Hematopoietic multipotent progenitor cell (in vitro differentiated cells): ENCODE measurements at places on chromosomes 13 and 19. TPM values are rescaled to one million over a fixed set of nuclear protein-coding genes. Genes with fewer than 3 reads are reported as not detected.

- DNase-seq, result no peak
Measured at GRCh38 chr19:15299568-15300409, 32.5 kb downstream of the BRD4 start.

DNA sequence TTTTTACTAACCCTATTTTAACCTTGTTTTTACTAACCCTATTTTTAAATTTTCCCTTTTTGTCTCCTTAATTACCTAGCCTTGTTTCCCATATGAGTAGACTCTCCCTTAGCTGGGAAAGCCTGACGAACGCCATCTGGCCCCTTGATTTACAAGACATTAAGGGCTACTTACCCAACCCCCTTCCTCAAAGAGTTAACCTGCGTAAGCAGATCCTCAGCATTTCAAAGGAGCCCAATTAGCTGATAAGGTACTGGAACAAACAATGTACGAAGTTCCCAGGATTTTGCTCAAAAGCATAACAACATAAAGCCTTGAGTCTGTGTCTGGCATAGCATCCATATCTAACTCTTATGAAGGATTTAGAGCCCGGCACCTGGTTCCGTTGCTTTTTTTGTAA, 4.7 kb upstream of the MVB12A start:
- no peak for DNase-seq

DNA sequence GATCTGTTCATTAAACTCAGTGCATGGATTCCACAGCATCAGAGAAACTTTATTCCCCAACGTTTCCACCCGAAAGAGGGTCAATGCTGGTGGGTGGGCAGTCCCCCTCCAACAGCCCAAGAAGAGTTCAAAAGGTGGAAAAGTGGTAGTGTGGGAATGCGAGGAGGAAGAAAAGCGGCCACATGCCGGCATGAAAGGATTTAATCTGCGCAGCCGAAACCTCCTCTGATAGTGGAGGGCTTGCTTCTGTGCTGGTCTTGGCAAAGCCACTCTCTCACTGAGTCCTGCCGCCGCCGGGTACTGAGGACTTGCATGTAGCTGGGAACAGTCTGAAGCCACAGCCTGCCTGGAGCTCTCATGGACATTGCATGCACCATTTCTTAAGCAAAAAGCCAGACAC, 136.2 kb upstream of the ZNF536 start:
- no peak for DNase-seq

DNA sequence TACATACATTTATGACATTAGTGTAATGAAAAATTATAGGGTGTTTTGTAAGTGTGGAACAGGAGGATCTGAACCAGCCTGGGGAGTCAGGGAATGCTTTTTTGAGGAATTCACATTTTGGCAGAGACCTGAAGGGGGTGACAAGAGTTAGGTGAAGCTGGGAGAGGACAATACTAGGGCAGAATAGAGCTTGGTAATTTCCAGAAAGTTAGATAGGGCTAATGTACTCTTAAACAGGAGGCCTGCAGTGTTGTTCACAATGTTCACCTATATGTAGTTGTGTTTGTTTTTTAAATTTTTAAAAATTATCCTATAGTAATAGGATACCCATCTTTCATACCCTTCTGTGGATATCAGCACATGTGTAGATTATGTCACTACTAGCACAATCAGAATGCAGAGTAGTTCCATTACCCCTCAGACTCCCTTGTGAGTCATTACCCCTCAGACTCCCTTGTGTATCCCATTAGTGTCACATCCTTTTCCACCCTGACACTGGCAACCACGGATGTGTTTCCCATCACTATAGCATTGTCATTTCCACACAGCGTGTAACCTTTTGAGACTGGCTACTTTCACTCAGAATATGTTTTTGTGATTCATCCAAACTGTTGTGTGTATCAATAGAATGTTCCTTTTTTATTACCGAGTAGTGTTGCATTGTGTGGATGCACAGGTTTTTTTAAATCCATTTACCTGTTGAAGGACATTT, 43.1 kb downstream of the PCCA start:
- no peak for DNase-seq

DNA sequence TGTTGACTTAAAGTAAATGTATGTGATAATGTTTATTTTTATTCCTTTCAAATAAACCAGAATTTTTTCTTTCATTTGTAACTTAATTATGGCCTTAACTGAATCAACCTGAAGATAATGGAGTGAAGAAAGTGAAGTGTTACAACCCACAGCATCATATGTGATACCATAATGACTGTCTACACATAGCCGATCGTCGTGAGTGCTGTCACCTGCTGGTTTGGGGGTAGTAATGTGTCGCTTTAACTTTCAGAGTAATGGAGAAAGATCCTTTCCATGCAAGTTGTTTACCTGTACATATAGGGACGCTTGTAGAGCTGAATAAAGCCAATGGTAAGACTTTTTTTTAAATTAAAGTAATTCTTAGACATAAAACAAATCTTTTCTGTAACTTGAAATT, 9.9 kb downstream of the CDC16 start:
- no peak for DNase-seq

DNA sequence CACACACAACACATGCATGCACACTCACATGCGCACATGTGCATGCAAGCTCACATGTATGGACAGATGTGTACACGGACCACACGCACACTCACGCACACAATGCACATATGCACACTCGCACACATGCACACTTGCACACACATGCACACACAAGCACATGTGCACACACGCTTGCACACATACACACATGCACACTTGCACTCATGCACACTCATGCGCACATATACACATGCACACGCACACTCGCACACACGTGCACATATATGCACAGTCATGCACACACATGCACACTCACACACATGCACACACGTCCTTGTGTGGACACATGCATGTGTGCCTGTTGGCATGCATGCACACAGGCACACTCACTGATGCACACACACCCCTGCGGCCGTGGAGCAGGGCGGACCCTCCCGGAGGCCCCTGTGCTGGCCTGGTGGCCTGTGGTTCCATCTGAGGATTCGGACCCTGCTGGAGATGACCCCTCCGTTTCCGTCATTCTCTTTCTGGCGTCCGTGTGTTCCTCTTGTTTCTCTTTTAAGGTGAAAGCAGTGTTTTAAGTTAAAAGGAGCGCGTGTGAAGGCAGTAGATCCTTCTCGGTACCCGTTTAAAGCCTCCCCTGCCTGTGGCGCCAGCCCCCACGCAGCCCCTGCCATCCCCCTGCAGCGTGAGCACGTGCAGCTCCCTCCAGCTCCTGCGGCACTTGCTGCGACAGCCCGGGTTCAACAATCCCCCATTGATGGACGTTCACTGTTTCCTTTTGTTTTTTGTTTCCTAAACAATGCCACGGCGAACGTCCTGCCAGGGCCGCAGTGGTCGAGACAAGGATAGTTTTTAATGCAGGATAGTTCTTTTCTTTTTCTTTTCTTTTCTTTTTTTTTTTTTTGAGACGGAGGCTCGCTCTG, 5.6 kb downstream of the NDUFS7 start:
- DNase-seq, result no peak

Gene FCHO1
- total RNA-seq, result 41.7 TPM

- DNase-seq, result no peak
Measured at GRCh38 chr13:24104723-24105122, 55.8 kb upstream of the SPATA13 start.

DNA sequence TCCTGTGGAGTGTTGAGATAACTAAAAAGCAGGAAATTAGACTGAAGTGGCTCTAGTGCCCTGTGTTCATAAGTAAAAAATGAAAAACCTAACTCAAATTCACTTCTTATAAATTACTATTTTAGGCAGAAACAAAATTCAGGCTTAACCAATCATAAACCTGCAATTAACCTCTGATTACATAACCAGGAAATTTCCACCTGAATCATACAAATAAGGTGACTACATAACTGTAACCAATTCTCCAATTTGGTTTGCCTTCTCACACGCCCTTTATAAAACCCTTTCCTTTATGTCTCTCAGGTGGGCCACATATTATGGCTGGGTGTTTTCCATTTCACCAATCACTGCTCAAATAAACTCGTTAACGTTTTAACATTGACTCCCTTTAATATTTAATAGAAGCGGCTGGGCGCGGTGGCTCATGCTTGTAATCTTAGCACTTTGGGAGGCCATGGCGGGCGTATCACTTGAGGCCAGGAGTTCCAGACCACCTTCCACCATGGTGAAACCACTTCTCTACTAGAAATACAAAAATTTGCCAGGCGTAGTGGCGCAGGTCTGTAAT, 22.9 kb upstream of the ZNF724 start:
- peak; percentile 34 for DNase-seq

GRCh38 chr13:27556109-27556508, 64.2 kb downstream of the LNX2 start:
- peak; percentile 13 for DNase-seq

Gene FXYD7
- total RNA-seq, result not detected

- DNase-seq, result no peak
Measured at GRCh38 chr13:37366044-37366770, 232.4 kb downstream of the POSTN start.

- DNase-seq, result no peak
Measured at GRCh38 chr19:8109455-8109854, 39.9 kb downstream of the FBN3 start.

Gene SGCG
- not detected for total RNA-seq

DNA sequence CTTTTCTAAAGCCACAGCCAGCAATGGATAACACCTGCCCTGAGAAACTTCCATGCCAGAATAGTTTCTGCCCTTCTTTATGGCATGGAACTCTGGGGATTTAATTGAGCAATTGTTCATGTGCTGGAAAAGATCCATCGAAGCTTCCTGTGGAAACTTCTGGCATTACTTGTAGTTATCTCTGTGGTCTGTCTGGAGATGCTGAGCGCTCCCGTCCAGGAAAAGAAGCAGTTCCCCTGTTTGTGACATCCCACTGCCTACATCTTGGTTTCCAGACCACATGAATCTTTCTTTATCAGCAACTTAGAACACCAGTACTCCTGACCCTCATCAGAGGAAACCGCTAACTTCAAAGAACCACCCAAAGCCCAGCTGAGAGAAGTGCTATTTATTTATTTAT, 24.6 kb downstream of the FLT1 start:
- no peak for DNase-seq

DNA sequence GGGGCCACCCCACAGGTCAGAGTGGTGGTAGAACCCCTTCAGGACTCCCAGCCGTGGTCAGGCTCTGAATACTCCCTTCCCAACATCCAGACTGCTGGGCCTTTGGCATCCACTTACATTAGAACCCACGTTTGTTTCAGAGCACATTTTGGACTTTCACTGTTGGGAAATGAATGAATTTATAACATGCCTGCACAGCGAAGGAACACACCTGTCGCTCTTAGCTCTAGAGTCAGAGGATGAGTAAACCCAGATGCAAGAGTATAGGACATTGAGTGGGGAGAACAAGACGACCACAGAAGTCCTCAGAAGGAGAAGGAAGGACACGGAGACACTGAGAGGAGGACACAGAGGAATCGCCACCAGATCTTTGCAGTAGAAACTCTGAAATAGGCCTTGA, 30.9 kb downstream of the SHISA2 start:
- no peak for DNase-seq

- peak; percentile 63 for DNase-seq
Measured at GRCh38 chr13:19862481-19863313, 752 bp downstream of the ZMYM5 start.

Gene IZUMO2
- total RNA-seq, result not detected

DNA sequence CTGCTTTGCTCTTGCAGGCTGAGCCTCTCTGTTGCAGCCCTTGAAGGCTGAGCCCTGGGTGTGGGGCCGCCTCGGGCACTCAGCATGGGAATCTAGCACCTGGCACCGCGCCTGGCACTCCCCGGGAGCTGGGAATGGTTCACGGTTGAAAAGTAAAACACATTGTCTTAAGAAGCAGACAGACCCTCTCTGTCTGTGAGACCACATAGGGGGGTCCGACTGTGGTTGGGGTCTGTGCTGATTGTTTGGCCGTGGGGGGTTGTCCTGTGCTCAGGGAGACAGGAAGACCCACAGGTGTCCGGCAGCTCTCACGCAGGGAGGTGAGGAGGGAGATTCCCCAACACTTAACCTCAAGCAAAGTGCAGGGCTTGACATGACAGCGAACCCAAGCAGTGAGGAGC, 64.8 kb downstream of the SOX1 start:
- DNase-seq, result no peak

- no peak for DNase-seq
Measured at GRCh38 chr13:110152351-110152750, 154.6 kb downstream of the COL4A1 start.

- no peak for DNase-seq
Measured at GRCh38 chr13:80374444-80374843, 33.5 kb upstream of the SPRY2 start.

- DNase-seq, result no peak
Measured at GRCh38 chr13:49740870-49741269, 49.6 kb upstream of the EBPL start.

Gene C19orf85
- not detected for total RNA-seq

- no peak for DNase-seq
Measured at GRCh38 chr19:2978166-2978767, 903 bp downstream of the TLE6 start.

Gene NLRP11
- under 0.01 TPM for total RNA-seq

DNA sequence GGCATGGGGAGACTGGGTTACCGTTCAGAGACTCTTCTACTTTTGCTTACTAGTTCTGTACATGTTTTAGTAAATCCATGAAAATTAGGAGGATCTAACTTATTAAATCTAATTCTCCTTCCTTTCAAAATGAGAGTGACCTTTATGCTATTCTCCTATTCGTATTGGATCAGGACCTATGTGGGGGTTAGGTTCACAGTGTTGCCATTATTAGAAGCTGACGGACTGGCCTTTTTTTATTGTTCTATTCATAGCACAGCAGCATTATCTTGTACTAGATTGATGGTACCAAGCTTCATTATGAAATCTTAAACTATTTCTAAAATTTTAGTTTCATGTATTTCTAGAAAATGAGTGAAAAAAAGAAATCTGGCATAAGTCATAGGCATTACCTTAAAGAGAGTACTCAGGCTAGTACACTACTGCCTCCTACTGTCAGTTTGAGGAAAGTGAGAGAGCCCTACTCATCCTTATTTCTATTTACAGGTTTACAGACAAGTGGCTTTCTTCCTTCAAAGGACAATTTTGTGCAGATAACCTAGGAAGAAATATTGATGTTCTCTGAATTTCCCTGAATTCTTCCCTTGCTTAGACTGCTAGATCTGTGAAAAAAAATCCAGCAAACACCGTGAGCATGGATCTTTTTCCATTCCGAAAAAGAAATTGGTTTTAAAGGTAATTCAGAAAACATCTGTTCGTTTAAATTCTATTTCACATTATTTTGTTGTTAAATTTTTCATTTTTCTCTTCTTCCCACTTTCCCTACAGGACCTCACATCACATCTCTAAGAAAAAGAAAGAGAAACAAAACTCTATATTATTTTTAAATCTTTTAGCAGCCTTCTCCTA, 485.5 kb downstream of the DIAPH3 start:
- DNase-seq, result peak; percentile 78

DNA sequence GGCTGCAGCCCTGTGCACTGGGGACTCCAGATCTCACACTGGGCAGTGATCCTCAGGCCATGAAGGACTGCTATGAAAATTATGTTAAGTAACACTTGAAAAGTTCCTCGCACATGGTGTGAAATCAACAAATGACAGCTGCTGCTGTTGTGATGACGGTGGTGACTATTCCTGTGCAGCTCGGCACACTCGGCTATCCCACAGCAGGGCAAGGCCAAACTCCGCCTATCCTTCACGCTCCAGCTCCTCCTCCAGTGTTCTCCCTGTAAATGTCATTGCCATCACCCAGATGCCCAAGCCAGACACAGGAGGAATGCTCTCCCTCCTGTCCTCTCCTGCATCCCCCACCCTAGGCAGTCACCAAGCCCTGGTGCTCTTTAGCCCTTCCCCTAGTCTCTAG, 31.3 kb downstream of the GRIK5 start:
- no peak for DNase-seq

GRCh38 chr19:43526884-43527859, at the start of gene ETHE1:
ETHE1 (minus strand) TSS chr19:43527201; CDS start chr19:43527177, 24 bp downstream.
- peak; percentile 64 for DNase-seq
